ENCODE measurements at places on chromosomes 6 and 20. TPM values are rescaled to one million over a fixed set of nuclear protein-coding genes. Genes with fewer than 3 reads are reported as not detected.

Gene TUBB2B
- total RNA-seq, result 2.9 TPM

Gene RSPH9
- 0.57 TPM for total RNA-seq

Gene SLC24A3
- 0.57 TPM for total RNA-seq

Gene TUBB2A
- 5.0 TPM for total RNA-seq

Gene TAGAP
- total RNA-seq, result not detected

Gene SLC22A2
- total RNA-seq, result not detected

Gene MAP3K7
- total RNA-seq, result 28.8 TPM

Gene MYL9
- total RNA-seq, result 50.0 TPM

- DNase-seq, result no peak
Observed at GRCh38 chr20:58518387-58518786, 3.2 kb upstream of the APCDD1L start.

DNA sequence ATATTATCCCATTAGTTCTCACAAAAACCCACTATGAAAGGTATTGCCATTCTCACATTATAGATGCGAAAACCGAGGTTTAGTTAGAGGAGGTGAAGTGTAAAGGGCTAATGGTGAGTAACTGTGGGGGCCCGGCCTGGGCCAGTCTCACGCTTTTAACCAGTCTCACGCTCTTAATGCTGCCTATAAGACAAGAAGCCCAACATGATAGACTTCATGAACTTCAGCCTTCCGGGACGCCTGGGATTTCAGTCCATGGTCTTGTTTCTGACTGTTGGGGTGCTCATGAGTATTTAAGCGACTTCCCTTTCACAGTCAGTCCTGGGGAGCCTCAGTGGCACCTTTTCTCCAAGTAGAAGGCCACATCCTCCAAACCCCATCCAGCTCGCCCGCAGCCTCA lies 31.7 kb downstream of the AGPAT4 start:
- no peak for DNase-seq

GRCh38 chr6:113623129-113623528 lies 234.0 kb upstream of the MARCKS start:
- peak; percentile 46 for DNase-seq

DNA sequence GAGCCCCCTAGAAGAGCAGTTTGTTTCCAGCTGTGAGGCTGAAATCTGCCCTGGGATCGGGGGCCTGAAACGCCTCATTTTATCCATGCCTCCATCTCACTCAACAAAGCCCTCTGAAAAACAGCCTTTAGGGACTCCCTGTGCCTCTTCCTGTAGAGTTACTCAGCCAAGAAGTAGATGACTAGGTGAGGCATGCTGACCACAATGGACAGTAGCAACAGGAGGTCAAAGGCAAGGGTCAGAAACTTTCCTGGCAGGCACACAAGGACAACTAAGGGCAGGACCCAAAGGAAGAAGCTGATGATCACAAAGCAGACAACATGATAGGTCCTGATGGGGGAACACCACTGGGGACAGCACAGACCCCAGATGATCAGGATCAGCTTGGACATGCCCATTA lies 12.8 kb downstream of the MAS1L start:
- no peak for DNase-seq

GRCh38 chr20:32067234-32067821 lies 15.3 kb downstream of the HCK start:
- DNase-seq, result peak; percentile 76

DNA sequence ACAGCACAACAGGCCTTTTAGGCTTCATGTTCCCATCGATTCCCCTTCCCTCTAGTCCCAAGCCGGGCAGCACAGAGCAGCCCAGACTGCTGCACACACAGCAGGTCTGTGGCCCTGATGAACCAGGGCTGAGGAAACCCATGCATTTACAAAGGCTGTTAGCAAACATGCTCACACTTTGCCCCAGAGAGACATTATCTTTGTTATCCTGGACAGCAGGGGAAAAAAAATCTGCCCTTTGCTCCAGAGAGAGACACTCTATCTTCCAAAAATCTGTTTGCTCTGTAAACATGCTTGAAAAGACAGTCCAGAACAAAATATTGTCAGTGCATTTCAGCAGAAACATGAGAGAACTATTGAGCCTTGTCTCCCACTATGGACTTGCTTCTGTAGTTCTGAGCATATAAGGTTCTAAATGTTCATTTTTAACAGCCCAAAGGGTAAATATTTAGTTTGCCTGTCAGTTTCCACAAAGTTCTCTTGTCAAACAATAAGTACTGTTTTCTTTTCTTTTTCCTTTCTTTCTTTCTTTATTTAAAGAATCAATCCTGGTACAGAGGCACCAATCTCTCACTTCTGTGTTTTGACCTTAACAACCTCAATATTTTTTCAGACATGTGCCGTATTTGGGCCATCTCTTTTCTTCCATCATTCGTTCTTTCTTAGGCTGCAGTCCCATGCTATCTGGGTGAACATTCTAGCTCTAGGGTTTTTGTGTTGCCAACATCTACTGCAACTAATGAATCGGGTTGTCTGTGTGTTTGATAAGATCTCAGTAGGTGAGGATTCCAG lies 468.0 kb downstream of the EPM2A start:
- no peak for DNase-seq

DNA sequence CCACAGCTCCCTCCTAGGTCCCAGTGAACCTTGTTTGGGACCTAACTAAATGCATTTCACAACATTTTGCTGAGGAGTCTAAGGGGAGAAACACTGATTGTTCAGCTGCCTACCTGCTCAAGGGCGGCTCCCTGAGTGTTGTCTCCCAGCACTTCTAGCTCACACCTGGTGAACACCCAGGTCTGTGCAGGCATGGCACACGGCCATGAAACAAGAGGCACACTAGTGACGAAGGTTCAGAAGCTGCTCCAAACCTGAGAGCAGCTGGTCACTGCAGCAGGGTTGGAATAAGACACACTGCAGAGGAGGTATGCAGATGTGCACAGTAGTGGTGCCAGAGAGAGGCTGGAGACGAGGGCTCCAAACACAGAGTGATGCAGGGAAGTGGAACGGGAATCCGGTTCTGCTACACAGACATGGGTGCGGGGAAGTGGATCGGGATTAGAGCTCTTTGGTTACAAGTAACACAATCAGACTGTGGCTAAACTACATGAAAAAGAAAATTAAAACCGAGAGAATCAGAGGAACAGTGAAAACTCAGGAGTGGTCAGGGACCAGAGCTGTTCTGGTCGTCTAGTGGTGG lies 486.1 kb upstream of the CDH4 start:
- no peak for DNase-seq

GRCh38 chr6:14621518-14621917 lies 503.9 kb downstream of the CD83 start:
- DNase-seq, result peak; percentile 65

- DNase-seq, result no peak
Observed at GRCh38 chr20:41047279-41047974, 18.8 kb downstream of the TOP1 start.

DNA sequence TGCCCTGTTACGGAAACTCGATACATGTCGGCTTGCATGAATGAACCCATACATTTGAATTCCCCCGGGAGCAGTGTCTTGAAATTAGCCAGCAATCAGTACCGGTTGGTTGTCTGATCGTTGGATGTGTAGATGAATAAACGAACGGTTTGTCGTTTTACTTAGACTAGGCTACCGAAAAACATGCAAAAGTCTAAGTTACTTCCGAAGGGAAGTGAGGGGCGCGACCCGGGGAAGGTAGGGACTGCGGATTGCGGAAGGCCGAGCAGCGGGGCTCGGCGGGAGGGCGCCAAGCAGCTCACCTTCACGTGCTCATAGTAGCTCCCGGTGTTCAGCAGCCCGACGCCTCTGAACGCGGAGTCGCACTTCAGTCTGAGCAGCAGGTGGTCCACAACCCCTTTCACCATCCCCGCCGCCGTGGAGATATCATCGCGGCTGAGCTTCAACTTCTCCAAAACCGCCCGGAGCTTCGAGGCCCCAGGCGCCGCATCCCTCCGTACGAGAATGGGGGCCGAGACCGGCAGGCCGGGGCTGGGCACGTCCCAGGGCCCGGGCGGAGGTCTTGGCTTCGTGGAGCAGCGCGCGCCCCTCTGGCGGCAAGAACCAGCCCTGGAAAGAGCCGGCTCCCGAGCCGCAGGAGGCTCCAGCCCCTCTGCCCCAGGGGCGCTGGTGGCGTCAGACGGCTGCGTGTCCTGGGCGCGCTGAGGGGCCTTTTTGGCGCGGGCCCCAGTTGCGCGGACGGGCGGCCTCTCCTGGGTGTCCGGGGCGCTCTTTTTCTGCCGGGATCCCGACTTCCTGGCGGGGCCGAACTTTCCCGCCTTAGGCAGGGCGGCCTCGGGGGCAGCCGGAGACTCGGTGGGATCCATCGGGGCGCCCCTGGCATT lies 632 bp downstream of the CGAS start:
- peak; percentile 61 for DNase-seq

GRCh38 chr6:139996253-139996834 lies 621.9 kb upstream of the CITED2 start:
- no peak for DNase-seq

GRCh38 chr6:151263967-151264366 lies 24.2 kb downstream of the AKAP12 start:
- peak; percentile 81 for DNase-seq

- DNase-seq, result peak; percentile 10
Observed at GRCh38 chr6:24522228-24523176, 27.7 kb downstream of the ALDH5A1 start.

- DNase-seq, result no peak
Observed at GRCh38 chr20:57960803-57961575, 251.2 kb upstream of the PMEPA1 start.

DNA sequence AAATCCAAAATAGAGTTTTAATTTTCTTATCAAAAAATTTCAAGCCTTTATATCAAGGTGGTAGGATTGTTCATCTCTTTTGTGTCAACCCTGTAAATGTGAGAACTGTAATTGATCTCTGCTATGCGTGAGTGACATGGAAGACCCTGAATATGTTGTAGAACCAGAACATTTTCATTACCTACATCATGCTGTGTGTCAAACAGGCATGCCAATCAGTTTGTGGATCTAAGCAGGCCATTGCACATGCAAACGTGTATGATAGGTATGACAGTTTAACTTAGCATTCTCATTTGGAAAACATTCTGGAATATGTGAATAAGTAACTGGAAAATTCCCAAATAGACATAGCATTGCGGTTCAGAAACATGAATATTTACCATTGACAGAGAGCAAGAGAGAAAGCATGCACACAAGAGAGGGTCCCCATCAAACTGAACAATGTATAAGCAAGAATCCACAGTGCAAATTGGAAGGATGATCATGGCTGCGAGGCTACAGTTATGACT lies 641.6 kb upstream of the AGPAT4 start:
- DNase-seq, result no peak

- no peak for DNase-seq
Observed at GRCh38 chr6:34370361-34370760, 22.1 kb downstream of the NUDT3 start.

DNA sequence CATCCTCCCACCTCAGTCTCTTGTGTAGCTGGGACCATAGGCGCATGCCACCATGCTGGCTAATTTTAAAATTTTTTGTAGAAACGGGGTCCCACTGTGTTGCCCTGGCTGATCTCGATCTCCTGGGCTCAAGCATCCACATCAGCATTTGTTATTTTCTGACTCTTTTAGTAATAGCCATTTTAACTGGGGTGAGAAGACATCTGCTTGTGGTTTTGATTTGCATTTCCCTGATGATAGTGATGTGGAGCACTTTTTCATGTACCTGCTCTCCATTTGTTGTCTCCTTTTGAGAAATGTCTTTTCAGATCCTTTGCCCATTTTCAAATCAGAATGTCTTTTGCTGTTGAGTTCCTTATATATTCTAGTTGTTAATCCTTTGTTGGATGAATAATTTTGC lies 22.2 kb upstream of the TULP4 start:
- no peak for DNase-seq

DNA sequence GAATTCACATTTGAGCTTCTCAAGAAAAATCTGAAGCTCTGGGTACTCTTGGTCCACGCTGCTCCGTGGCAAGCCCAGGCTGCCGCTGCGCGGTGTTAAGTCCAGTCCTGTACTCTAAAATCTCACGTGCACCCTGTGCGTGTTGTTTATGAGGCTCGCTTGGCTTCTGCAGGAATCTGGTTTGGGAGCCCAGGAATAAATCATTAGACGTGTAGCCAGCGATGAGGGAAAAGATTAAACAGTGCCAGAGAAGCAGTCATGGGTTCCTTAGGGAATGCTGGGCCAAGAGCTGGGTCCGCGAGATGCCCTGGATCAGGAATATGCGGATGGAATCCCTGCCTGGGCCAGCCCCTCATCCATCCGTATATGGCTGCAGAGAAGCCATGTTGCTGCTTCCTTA lies 87.3 kb downstream of the KCNB1 start:
- peak; percentile 86 for DNase-seq

GRCh38 chr20:40090236-40090635 lies 598.8 kb downstream of the MAFB start:
- DNase-seq, result no peak

DNA sequence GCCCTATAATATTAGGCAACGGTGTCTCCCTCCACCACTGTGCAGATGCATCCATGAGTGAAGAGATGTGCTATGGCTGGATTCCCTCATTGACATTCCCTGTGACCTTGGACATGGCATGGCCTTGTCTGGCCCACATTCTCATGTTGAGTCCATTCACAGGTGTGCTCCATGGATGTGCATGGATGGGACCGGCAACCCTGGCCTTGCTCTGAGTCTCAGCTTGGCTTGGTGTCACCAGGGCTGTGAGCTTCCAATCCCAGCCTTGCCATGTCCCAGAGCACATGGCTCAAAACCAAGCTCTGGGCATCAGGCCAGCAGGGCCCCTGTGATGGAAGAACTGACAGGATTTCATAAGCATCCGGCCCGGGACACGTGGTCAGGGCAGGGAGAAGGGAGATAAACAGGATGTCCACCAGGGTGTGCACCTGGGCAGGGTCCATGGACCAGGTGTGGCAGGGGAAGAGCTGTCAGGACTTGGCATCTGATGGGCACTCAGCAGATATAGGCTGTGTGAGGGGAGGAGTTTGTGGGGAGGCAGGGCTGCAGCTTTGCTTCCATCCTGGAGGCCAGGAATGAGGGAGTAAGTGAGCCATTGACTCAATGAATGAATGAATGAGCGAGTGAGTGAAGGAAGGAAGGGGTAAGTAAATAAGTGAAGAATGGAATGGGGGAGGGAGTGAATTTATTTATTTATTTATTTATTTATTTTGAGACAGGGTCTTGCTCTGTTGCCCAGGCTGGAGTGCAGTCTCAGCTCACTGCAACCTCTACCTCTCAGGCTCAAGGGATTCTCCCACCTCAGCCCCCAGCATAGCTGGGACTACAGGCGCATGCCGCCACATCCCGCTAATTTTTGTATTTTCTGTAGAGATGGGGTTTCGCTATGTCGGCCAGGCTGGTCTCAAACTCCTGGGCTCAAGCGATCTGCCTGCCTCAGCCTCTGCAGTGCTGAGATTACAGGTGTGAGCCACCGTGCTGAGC lies 15.7 kb downstream of the NRSN2 start:
- peak; percentile 81 for DNase-seq

DNA sequence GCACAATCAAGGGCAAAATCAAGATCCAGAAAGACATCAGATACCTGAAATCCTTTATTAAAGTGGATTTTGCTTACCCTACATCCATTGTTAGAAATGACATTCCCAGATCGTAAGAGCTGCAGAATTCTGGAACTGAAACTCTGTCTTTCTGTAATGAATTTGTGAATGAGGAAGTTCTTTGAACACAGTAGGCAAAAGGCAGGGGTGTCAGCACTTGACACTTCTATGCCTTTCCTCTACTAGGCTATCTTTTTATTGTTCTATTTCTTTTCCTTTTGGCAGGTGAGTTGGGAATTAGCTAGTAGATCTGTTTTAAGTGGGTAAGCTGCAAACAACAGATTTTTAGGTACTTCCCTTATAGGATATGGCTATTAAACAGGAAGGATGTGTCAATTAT lies 126.3 kb downstream of the CARMIL1 start:
- DNase-seq, result no peak

- no peak for DNase-seq
Observed at GRCh38 chr6:5478380-5478779, 217.1 kb downstream of the FARS2 start.

GRCh38 chr6:31585491-31585890 lies 586 bp upstream of the LST1 start:
- DNase-seq, result no peak
